ENCODE measurements at places on chromosomes 5 and 9. TPM values are rescaled to one million over a fixed set of nuclear protein-coding genes. Genes with fewer than 3 reads are reported as not detected.

DNA sequence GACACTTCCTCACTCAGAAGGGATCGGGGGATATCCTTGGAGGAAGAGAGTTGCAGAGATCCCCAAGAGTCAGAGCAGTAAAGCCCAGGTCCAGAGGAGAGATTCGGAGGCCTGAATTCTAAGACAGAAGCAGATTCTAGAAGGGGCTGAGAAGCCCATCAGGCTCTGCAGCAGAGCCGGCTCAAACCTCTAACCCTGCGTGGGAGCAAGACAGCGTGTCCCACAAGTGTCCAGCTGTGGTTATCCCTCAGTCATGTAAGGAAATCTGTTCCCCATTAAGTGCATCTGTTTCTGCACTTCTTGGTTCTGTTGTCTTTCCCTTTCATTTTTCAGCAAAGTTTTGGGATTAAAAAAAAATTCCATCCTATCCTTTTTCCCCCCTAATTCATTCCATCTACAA lies 4.8 kb upstream of the DIAPH1 start:
- H3K4me3 ChIP-seq: no peak overlapping the region
- DNase-seq: no peak
- H3K36me3 ChIP-seq: peaks cover 65% of the 10 kb centered on the region
- no peak overlapping the region for H3K27ac ChIP-seq

- DNase-seq: no peak
- no peak overlapping the region for H3K27ac ChIP-seq
- no peaks in the 10 kb centered on the region for H3K27me3 ChIP-seq
- no peaks in the 10 kb centered on the region for H3K36me3 ChIP-seq
- H3K4me3 ChIP-seq: no peak overlapping the region
Observed at GRCh38 chr9:90423661-90424193, 218.9 kb downstream of the DIRAS2 start.

DNA sequence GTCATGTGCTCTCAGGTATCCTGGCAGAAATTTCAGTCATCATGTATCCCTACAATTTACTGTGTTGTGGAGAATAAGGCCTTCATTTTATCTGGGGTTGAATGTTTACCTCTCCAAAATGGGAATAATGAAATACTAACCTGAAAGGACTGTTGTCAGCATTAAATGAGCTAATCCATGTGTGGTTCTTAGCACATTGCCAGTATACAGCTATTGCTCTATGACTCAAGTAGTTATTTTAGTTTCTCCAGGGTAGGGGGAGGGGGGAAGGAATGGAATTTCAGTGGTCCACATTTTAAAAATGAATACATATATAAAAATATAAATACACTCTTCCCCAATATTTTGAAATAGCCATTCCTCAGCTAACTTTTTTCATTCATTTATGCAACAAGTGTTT lies 3.5 kb downstream of the PAM start:
- H3K27ac ChIP-seq: no peak overlapping the region
- peaks cover 73% of the 10 kb centered on the region for H3K4me1 ChIP-seq
- no peaks in the 10 kb centered on the region for H3K27me3 ChIP-seq
- H3K36me3 ChIP-seq: no peaks in the 10 kb centered on the region
- DNase-seq: no peak

GRCh38 chr9:6552498-6553121 lies 92.9 kb downstream of the GLDC start:
- no peak overlapping the region for H3K27ac ChIP-seq
- DNase-seq: no peak
- H3K4me1 ChIP-seq: no peaks in the 10 kb centered on the region
- no peaks in the 10 kb centered on the region for H3K27me3 ChIP-seq

GRCh38 chr9:137787786-137788505 lies 89.6 kb upstream of the CACNA1B start:
- no peaks in the 10 kb centered on the region for H3K27me3 ChIP-seq
- no peaks in the 10 kb centered on the region for H3K4me1 ChIP-seq
- H3K36me3 ChIP-seq: peaks cover 82% of the 10 kb centered on the region
- no peak for DNase-seq
- H3K4me3 ChIP-seq: no peak overlapping the region

DNA sequence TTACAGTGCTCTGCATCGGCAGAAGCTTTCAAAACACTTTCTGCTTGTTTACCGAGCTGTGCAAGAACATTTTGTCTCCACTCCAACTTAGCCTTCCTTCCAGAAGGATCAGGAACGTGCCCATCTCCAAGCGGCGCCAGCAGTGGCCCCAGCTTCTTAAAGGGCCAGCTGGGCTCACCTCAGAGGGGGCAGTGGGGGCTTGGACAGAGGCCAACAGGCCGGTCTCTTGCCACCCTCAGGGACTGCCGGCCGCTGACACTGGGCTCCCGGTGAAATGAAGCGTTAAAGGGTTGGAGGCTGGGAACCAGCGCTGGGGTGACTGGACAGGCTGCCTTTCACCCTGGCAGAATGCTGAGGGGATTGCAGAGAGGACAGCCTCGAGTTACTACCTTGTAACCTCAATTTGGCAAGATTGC lies 67.0 kb upstream of the RNU6ATAC start:
- no peaks in the 10 kb centered on the region for H3K36me3 ChIP-seq
- peaks cover 58% of the 10 kb centered on the region for H3K4me1 ChIP-seq
- no peak for DNase-seq
- H3K4me3 ChIP-seq: no peak overlapping the region

GRCh38 chr5:143916451-143916850 lies 104.5 kb downstream of the HMHB1 start:
- H3K27ac ChIP-seq: no peak overlapping the region
- H3K27me3 ChIP-seq: no peaks in the 10 kb centered on the region
- no peak for DNase-seq

DOCK2 gene
- total RNA-seq: 2.3 TPM

PCDHGB7 gene
- total RNA-seq: 10.2 TPM

INSL4 gene
- total RNA-seq: not detected

Data from suprapubic skin (tissue), 4 donors.